ENCODE measurements at places on chromosomes 12 and 14.

DNA sequence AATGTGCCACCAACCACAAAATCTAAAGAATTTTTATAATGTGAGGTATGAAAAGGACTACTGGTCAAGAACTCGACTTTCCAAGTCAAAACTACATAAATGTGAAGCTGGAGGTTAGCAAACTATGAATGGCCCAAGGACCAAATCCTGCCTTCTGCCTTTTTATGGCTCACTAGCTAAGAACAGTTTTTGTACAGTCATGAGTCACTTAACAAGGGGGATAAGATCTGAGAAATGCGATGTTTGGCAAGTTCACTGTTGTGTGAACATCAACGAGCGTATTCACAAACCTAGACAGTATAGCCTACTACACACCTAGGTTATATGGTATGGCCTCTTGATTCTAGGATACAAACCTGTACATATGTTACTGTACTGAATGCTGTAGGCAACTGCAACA is 28.2 kb downstream of the FERMT2 start:
- DNase-seq = peak; percentile 64

DNA sequence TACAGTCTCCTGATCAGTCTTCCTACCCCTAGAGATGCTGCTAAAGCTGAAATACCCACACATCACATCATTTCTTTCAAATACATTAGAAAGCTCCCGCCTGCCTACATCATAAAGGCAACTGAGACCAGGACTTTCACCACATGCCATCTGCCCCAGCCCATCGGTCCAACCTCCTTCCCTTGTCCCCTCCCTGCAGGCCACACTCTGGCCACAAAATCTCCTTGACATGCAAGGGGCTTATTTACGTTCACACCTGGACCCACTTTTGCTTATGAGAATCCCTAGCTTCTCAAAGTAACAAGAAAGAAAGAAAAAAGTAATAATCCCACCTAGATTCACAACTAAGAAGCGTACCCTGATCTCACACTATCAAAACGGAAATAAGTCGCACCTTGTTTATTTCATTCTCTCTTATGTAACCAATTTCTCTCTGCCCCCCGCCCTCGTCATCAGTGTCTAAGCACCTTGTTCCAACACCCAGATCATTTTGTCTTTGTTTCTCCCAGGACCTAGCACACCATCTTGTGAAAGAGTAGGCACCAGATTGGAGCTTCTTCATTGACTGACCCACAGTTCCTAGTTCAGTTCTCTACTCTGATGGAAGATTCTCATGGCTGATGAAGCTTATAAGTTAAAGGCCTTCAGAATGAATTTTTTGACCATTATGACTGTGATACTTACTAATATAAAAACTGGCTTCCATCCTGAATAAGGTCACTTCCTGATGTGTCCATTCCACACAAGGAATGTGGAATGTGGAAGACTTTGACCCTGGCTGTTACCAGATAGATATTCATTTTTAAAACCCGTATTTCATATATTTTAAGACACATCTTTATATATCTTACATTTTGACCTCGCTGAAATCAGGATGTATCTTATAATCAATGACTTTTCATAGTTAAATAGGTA is 7.7 kb downstream of the WSB2 start:
- DNase-seq = no peak

- no peak for DNase-seq
Measured at GRCh38 chr12:52179396-52179973, 12.3 kb downstream of the KRT80 start.

DNA sequence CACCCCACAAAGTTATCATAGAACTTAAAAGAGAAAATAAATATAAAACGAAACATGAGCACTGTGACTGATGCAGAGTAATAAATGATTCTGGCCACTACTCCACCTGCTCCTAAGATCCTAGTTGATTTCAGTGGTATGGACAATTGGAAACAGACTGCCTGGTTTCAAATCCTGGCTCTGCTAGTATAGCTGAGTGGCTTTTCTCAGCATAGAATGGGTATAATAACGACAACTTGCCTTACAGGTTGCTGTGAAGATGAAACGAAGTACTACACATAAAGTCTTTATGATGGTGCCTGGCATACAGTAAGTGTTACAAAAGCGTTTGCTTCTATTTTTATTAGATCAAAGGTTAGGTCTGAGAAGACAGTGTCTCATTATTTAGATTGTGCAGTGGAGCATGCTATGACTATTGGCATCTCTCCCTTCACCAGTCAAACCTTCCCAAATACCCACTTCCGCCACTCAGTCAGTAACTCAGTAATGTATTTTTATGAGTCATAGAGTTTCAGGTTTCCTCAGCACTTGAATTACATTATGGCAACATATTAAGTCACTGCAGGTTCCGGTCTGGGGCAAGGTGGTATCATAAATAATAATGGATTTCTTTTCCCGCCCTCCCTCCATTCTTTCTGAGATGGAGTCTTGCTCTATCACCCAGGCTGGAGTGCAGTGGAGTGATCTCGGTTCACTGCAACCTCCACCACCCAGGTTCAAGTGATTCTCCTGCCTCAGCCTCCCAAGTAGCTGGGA is 29.7 kb upstream of the NR2C1 start:
- DNase-seq = peak; percentile 89

GRCh38 chr12:55767156-55767555 is 24.2 kb downstream of the GDF11 start:
- DNase-seq = no peak

DNA sequence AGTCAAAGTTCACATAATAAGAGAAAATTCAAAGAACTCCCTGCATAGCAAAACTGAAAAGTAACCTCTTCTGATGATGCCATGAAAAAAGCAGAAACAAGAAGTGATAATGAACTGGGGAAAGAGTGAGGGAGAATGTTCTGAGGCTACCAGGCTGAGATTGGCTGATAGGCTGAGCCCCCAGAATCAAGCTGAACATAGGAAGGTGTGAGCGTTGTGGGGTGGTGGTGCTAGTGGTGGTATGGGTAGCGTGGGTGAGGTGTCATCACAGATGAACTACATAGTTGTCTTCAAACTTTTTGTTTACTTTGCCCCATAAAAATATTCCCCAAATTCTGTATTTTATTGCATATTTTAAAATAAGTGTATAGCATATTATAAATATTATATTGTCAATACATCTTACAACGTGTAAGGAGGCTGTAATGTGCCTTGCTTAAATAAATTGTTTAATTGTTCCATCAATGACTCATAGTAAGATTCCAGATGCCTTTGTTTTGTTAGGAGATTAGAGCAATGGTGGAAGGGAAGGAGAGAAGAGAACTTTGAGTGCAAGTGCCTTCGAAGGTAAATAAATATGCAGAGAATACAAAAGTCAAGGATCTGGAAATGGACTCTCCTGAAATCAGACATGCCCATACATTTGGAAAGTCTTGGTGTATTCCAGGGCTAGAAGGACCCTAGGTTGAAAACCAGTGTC is 15.8 kb upstream of the CFAP54 start:
- no peak for DNase-seq

GRCh38 chr12:130873825-130874224 is 2.0 kb downstream of the RAN start:
- no peak for DNase-seq

DNA sequence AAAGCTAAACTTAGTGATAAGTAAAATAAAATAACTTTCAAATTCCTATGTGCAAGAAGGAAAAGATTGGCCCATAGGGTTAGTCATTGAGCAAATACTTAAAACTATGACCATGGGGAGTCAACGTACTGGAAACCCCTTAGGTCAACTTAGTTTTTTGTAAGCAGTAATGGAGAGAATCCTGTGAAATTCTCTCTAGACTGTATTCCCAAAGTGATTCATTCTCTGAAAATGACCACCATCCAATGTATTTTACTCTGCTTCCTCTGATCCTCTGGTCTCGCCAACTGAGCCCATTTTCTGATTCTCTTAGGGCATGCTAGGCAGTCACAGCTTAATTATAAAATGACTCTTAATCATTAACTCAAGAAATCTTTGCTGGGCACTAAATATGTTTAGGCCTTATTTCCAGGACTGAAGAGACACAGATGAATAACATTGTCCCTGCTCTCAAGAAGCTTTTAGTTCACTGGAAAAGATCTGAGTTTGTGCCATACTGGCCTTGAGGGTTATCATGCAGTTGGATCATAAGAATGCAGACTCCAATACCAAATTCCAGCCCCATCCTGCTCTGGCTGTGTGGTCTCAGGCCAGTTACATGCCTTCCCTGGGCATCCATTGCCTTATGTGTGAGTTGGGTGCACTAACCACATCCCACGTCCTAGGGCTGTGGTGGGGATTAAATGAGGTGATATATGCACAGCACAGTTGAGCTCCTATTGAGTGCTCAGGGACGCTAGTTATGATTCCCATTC is 732.4 kb downstream of the AACS start:
- DNase-seq = peak; percentile 70

DNA sequence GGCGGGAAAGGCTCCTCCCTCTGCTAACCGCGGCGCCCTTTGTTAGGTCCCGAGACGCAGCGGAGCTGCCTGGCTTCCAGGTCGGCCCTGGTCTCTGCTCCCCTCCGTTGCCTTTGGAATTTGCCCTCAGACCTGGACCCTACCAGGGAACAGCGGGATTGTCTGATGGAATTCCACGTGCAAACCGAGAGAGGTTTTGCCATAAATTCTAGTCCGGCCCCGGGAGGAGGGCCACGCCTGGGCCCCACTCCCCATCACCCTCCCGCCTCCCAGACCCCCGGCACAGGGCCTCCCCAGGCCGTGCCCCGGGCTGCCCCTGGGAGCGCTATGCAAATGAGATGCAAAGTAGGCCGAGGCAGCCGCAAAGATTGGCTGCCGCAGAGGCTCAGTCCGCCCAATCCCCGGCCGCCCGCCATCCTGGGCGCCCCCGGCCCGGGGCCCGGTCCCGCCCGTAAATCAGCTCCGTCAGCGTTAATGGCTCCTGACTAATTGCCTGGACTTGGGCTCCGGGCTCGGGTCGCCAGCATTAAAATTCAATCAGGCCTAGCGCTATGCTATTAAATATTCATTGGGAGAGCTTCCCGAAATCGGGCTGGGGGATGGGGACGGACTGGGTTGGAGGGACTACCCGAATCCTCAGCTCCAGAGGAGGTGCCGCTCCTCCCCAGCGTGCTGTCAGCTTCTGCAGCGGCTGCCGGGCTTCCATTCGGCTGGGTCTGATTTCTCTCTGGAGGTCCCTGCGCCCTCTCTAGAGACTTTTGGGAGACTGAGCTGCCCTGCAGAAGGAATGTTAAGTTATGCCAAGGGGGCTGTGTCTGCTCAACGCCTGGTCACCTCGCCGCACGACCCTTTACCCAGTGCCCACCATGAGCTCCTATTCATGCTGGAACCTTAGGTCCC is 15.7 kb upstream of the FIGNL2 start:
- DNase-seq = peak; percentile 18

DNA sequence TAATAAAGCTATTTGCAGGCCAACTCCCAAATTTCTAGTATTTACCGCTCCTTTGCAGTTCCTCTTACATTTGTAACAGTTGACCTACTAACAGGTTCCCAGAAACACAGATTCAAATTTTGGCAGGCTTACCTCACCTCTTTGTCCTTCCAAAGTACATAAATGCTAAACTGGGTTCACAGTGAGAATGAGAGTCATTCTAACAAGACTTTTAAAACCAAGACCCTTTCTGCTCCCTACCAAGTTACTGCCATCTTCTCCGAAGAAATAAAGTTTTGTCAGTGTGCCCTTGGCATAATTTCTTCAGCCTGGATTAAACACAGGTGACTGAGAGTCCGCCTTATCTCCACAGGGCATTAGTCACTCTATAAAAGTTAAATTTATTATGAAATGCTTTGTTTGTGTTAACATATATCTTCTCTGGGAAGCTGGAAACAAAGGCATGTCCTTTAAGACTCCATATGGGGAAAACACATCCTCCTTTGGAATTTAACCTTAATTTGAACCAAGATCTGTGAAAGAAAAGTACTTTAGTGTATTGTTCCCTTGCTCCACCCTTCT is 28.2 kb downstream of the FOXA1 start:
- peak; percentile 18 for DNase-seq

GRCh38 chr14:33561488-33562175 is 389.2 kb downstream of the EGLN3 start:
- no peak for DNase-seq

DNA sequence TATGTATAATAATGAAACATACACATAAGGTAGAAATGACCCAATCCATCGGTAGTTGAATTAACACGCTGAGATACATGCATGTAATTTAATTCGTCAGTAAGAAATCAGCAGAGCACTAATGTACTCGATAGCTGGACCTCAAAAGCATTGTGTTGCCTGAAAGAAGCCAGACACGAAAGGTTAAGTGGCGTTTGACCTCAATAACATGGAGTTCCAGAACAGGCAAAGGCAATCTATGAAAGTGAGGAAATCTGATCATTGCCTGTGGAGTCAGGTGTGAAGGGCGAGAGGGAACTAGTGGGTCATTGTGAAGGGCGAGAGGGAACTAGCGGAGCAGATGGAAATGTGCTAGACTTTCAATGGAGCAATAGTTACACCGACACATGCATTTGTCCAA is 970.4 kb upstream of the TMEM132C start:
- DNase-seq = no peak

- DNase-seq = no peak
Measured at GRCh38 chr12:1842905-1843640, 22.7 kb downstream of the LRTM2 start.

GRCh38 chr12:1803736-1804135 is 16.6 kb upstream of the LRTM2 start:
- DNase-seq = no peak

DNA sequence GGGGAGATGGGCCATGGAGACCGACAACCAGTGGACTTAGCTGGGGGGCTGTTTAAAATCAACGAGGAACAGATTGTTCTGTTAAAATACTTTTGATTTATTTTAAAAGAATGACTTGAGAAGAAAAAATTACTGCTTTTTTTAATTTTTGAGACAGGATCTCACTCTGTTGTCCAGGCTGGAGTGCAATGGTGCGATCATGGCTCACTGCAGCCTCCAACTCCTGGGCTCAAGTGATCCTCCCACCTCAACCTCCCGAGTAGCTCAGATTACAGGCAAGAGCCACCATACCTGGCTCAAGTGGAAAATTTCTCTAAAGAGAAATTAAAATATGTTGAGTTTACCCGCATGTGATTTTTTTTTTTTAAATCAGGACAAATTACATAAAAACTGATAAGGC is 80.6 kb downstream of the SCARB1 start:
- DNase-seq = no peak

DNA sequence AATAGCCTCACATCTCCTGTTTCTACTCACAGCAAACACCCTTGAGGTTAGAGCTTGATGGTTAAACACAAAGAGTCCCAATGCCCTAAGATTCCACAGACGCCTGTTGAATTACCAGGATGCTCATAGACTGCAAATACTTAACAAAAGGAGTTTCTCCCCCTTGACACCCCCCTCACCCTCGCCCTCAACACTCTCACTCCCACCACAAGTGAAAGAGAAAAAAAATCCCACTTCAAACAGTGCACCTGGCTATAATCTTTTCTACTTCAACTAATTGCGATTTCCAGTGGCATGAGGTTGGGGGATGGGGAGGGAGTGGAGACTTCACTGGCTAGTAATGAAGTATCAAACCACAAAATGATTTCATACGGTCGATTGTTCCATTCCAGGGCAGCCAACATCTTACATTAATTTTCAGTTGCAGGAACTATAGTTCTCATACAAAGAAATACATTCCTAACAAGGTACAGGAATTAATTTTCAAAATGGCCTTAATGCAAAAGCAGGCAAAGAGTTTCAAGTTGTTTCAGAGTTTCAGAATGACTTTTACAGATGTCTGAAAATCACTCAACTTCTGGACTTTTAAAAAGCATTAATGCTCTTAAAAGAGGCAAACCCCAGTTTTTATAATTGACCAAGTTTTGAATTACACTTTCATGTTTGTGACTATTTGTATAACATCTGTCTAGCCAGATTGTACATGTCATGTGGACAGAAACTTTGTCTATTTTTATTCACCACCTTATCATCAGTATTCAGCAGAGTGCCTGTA is 390.7 kb downstream of the C12orf75 start:
- peak; percentile 52 for DNase-seq

GRCh38 chr12:121806009-121806545 is 2.3 kb downstream of the SETD1B start:
- no peak for DNase-seq
